CD4-positive, alpha-beta T cell treated with Interleukin-15 for 1 hour (primary cell): ENCODE measurements at places on chromosomes 13 and 19.

GRCh38 chr13:101115762-101116171 is 300.5 kb downstream of the NALCN start:
- DNase-seq: no peak

GRCh38 chr13:63629591-63629990 is 2213.9 kb upstream of the PCDH20 start:
- DNase-seq: no peak

- DNase-seq: no peak
Measured at GRCh38 chr13:38606699-38607535, 80.0 kb upstream of the FREM2 start.

- no peak for DNase-seq
Measured at GRCh38 chr13:84873951-84874350, 925.3 kb downstream of the SLITRK6 start.

GRCh38 chr19:38203197-38203596 is 20.8 kb downstream of the DPF1 start:
- DNase-seq: no peak
